ENCODE measurements at places on chromosomes 12 and 14.

- no peak for DNase-seq
Measured at GRCh38 chr12:52371716-52372115, 4.4 kb upstream of the KRT85 start.

- DNase-seq = no peak
Measured at GRCh38 chr12:11724888-11725311, 75.4 kb downstream of the ETV6 start.

DNA sequence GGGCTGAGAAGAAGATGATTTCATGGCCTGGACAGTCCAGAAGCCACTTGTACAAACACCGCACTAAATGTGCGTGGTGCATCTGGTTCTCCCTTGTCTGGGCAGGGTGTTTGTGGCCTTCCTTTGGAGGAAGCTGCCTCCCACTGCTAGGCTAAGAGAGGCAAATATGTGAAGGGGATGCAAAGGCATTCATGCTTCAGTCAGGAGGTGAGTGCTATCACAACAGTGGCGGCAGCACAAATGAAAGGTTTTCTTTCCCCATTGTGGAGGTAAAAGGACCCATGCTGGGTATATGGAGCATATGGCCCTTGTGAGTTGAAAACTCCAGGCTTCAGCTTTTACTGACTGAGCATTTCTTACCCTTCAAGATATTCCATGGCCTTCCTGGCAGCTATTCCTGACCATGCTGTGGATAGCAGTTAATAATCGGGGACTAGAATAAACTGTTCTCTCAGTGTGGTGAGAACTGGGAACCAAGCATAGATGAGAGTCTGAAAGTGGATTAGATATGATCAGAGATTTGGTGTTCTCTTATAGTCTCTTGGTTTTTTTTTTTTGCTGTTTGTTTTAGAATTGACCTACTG is 69.9 kb downstream of the MYRFL start:
- no peak for DNase-seq

DNA sequence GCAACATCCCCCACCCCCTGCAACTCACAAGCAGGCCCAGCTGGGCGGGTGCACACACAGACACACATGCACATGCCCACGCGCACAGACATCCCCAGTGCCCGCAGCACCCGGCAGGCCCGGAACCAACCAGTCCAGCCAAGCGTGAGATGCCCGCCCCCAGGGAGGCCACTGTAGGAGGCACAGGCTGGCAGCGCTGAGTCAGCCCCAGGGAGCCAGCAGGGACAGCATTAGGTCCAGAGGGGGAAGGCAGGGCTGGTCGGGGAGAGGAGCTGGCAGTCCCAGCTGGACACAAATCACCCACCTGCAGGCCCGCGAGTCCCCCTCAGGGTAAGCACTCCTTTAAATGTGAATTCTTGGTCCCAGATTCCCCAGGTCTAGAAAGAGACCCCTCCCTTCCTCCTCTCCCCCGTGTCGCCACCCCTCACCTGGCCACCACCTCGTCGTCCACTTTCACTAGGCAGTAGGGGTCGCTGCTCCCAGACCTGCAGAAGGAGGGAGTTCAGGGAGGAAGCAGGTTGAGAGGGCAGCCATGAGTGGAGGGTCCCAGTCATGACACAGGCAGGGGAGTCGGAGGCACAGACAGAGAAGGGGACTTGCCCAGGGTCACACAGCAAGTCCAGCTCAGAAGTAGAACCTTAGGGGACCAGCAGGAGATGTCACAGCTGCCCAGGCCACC is 5.0 kb downstream of the RASAL1 start:
- DNase-seq = no peak

- no peak for DNase-seq
Measured at GRCh38 chr12:20423557-20423956, 55.2 kb downstream of the PDE3A start.

- DNase-seq = no peak
Measured at GRCh38 chr12:124497658-124498057, 69.8 kb downstream of the NCOR2 start.

GRCh38 chr12:113831016-113831415 is 135.1 kb downstream of the RBM19 start:
- DNase-seq = no peak

DNA sequence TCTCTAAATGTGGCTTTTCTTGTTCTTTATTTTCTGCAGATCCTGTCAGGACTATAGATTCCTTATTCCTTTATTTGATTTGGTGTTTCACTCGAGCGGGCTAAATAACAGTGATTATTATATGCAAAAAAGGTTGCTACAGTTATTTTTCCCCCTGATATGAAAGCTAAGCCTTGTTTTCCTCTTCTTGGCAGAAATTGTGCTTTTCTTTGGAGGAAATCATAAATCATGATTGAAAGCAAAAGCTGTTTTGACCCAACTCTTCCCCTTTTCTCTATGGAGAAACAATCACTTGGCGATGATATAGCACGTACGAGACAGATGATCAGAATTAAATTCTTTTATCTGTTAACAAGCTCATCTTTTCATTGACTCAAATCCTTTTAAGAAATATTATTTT is 31.4 kb downstream of the PPFIBP1 start:
- DNase-seq = no peak

DNA sequence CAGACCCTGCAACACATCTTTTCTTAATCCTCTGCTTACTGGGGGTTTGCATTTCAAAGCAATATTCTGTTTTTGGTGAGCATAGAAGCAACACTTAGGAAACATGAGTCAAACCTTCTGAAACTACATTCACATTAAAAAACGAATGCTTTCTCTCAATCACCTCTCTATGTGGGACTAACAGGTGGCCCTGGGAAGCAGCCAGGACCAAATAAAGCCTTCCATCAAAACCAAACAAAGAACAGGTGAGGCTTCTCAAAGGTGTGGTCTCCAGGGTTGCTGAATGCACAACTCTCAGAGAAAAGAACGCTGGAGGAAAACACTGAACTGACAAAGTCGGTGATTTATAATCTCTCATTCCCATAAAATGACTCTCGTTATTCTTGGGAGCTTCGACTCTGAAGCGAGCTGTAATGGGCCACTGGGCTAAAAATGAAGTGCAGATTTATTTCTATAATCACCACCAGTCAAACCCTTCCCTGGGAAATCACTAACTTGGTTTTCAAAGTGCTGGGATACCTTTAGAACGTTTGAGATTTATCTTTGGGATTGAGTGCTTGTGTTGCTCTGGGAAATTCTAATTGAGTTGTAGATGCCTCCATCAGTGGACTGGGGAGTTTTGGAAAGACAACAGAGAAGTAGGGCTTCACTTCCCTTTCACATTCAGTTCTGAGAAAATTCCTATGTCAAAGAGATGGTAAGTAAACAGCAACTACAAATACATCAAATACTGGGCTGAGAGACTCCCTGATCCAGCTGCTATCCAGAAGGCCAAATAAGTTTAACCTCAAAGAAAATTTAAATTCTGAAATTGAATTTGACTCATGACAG is 262.0 kb upstream of the TMPO start:
- no peak for DNase-seq

GRCh38 chr12:50790081-50790480 is 26.2 kb downstream of the ATF1 start:
- DNase-seq = no peak

- no peak for DNase-seq
Measured at GRCh38 chr12:94618995-94619695, 31.2 kb downstream of the TMCC3 start.
